ENCODE measurements at places on chromosomes 3 and 15.

GRCh38 chr3:29465836-29466235, 185.0 kb downstream of the RBMS3 start:
- no peak for DNase-seq

DNA sequence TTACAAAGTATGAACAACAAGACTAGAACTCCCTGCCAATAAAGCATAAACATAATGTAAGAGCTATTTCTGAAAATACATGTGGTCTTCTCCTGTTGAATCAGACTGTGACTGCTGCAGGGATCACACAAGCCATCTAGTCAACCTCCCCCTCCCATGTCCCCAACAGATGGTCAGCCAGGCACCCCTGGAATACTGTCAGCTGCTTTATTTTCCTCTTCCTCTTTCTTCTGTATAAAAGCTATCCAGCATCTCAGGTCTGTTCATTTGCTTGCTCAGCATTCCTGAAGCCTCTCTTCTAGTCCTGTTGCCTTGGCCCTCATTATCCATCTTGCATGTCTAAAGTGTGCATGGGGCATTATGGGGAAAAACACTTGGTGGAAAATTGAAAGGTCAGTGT, 6.5 kb upstream of the MINDY4B start:
- DNase-seq = no peak

DNA sequence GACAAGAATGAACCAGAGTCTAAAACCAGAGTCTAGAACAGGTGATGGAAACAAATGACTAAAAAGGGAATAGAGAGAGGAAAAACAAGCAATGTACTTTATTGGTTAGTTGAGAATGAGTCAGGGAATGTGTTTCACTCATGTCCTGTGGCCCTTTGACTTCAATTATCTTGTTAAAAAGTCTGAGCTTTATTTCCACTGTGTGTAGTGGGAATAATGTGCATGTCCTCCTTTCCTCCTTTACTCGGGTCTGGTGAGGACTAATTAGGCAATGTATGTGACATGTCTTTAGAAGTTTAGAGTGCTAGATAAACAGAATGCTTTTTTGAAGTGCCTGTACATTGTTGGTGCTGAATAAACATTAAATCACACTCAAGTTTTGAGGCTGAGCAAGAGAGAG, 21.3 kb downstream of the LSAMP start:
- DNase-seq = no peak

DNA sequence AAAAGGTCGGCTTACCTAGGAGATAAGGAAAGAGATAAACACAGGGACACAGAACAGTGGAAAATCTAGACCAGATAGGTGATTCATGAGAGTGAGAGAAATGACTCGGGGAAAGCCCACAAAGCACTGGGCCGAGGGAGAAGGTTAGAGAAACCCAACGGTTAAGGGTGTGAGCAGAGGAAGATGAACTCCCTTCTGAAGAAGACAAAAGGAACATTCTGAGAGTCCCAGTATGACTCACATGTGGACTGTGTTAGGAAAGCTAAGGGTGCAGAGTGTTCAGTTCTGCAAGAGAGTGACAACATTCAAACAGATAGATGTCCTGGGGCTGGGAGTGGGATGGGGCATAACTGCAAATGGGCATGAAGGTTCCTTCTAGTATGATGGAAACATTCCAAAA, 83.0 kb downstream of the CNTN3 start:
- no peak for DNase-seq

GRCh38 chr15:36356978-36357601, 222.3 kb upstream of the CDIN1 start:
- no peak for DNase-seq

GRCh38 chr3:123620343-123620742, 35.5 kb upstream of the HACD2 start:
- no peak for DNase-seq

- DNase-seq = no peak
These were observed 31.0 kb upstream of the KLF13 start for GRCh38 chr15:31295658-31296057.

GRCh38 chr3:42057561-42058211, 33.5 kb upstream of the TRAK1 start:
- DNase-seq = no peak

GRCh38 chr3:23916152-23916885, 471 bp downstream of the NKIRAS1 start:
- DNase-seq = no peak

DNA sequence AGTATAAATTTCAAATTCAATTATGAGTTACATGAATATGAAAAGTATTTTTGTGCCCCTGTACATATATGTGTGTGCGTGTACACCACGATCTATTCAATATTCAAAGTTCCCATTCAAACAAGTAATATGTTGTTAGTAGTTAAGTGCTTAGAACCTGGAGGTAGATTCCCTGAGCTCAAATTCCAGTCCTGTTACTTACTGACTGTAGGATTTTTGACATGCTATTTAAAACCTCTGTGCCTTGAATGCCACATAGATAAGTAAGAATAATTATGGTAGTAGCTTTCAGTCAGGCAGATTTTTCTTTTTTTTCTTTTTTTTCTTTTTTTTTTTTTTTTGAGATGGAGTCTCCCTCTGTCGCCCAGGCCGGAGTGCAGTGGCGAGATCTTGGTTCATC, 53.3 kb upstream of the CMSS1 start:
- DNase-seq = no peak

DNA sequence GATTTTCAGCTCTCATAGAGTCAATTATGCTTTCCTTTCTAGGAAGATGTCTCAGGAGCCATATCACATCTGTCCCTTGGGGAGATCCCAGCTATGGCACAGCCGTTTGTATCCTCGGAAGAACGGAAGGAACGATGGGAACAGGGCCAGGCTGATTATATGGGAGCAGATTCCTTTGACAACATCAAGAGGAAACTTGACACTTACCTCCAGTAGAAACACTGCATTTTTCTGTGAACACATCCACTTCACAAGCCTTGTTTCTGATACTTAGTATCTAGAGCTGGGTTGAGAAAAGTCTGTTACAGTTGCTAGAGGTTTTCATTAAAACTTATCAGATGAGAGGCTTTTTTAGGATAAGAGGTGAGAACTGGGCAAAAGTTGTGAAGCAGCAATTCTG, 35.4 kb downstream of the GYG1 start:
- DNase-seq = no peak

- DNase-seq = no peak
These were observed 102.0 kb downstream of the STAC start for GRCh38 chr3:36482256-36482655.

- no peak for DNase-seq
These were observed 13.9 kb upstream of the PRICKLE2 start for GRCh38 chr3:64238971-64239667.

GRCh38 chr15:62444104-62445022, 279.3 kb upstream of the C2CD4B start:
- no peak for DNase-seq

- no peak for DNase-seq
These were observed 1021.0 kb downstream of the MCTP2 start for GRCh38 chr15:95252404-95252803.

GRCh38 chr3:188468662-188469061, 314.7 kb downstream of the LPP start:
- no peak for DNase-seq

GRCh38 chr15:58440922-58441321, 9.1 kb downstream of the LIPC start:
- no peak for DNase-seq

DNA sequence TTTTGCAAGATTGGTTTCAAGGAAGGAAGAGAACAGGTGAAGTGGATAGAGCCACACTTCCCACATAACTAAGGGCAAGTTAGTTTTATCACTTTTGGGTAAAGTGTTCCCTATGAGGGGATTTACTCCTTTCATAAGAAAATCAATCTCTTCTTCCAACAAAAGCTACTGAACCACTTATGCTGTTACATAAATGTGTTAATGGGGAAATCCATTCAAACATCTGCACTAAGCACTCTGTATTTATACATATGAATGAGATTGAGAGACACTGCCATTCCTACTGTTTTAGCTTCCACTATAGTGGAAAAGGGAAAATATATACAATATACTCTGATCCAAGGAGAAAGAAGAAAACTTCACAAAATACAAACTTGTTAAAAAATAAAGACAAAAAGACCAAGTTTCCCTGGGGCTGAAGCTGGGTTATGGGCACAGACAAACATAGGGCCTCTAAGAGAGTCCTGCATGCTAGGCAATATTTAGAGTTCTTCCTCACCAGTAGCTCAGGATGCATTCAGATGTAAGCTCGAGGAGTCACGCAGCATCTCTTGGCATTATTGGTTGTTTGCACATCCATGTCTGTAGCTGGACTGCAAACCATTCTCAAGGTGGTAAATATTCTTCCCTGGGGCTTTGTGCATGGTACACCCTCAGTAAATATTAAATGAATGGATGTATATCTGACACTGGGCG, 454.2 kb downstream of the FGF12 start:
- no peak for DNase-seq

DNA sequence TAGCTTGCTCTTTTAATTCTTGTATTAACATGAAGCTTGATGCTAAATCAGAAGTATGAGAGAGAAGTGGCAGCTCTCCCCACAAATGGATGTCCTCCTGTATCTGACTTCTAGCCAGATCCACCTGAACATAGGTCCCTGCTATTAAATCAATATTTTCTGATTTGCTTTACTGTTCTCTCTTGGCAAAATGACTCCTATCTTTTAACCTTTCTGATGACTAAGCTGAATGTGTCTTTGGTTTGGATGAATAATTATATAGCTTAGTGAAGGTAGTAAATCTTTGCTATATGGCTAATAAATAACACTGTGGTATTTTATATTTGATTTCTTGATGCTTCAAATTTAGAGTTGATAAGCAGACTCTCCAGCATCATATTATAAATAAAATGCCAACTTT, 28.3 kb upstream of the ARL14 start:
- DNase-seq = no peak

DNA sequence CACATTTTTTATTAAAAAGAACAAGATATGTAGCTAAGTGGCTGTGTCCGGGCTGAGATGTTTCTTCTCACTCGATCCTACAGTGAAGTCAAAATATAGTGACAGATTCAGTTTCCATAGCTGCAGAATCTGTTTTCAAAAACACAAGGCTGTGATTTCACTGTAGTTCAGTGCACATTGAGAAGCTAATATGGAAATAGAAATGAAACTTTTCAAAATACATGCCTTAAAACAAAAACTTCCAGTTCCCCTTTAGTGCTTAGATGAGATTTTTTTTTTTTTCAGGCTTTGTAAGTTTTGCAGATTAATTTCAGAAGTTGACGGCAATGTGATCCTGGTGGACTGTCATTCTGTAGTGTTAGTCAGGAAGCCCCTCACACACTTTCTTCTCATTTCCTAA, 23.8 kb upstream of the TRAK1 start:
- DNase-seq = no peak

DNA sequence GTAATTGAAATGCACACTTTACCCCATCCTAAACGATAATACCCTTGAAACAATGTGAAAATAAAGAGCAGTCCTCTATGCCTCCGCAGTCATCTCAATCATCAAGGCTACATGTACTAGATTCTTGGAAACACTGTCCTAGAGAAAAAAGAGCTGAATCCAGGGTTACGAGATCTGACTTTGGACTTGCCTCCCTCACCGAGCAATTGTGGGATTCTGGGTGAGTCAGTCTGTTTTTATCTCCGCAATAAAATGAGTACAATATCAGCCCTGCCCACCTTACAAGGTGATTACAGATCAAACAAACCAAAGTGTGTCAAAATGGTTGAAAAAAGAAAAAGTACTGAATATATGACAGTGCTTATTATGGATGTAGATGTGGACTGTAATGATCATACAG, 152.3 kb upstream of the SNTN start:
- DNase-seq = no peak

GRCh38 chr15:41882689-41883483, 11.0 kb downstream of the SPTBN5 start:
- DNase-seq = no peak

DNA sequence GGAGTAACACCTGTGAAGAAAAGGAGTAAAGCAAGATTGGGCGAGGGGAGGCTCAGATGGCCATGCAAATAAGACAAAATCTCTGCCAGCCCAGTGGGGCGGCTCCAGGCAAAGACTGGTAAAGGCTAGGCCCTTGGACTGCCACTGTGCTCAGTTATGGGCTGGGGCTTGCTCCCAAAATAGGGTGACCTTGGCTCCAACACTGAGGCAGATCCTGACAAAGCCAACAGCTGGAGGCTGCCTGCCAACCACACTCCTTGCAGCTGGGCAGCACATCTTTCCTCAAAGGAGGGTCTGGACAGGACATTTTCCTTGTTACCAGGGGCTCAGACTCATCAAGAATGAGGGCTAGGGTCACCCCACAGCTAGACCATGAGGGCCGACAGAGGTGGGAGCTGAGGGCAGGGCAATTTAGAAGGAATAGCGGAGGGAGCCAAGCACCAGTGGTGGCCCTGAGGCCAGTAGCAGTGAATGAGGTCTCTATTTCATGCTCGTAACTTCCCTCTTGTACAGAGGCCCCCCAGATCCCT, 86.1 kb downstream of the CHRD start:
- no peak for DNase-seq

GRCh38 chr3:29255854-29256696, 24.8 kb upstream of the RBMS3 start:
- no peak for DNase-seq

GRCh38 chr3:117281371-117281770, 571.8 kb downstream of the TUSC7 start:
- DNase-seq = no peak

- DNase-seq = no peak
These were observed 17.6 kb downstream of the PAQR5 start for GRCh38 chr15:69316291-69316690.

DNA sequence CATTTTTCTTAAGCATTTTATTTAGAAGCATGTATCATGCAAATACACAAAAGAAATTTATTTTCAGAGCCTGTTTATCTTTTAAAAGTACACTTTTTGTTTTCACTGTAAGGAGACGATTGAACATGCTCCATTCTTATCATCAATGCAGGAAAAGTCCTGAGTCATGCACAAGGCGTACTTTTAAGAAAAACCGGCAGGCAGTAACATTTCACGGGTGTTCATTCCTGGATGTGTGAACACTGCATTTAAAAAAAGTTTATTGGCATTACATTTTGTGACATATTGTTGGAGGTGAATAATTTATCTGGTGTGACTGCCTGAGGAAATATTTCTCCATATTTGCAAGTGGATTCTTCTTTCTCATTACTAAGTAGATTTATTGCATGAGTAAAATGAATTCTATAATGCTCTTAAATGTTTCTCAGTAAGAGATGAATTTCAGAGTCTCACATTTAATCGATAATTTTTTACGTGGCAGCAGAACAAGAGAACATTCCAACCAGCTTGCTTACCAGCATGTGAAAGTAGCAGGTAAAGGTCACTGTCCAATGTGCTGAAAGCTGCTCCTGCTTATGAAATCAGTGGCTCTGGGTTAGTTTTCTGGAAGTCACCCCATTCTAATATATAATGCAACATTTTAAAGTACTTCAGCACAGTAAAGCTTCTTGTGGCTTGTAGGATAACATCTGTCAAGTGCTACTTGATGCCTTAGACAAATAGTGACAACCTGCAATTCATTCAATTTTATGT, 87.0 kb downstream of the SV2B start:
- DNase-seq = no peak
